Neural crest cell (in vitro differentiated cells): ENCODE measurements at places on chromosomes 16 and 17. TPM values are rescaled to one million over a fixed set of nuclear protein-coding genes. Genes with fewer than 3 reads are reported as not detected.
A peak's percentile ranks its signal among the peaks of the same experiment; 100 is the strongest.

Gene GP1BA
- not detected in 2 replicates for total RNA-seq

Gene SLC6A4
- total RNA-seq, result not detected in 2 replicates

Gene GNGT2
- total RNA-seq, result not detected in 2 replicates

- no peak for DNase-seq
Measured at GRCh38 chr17:34302636-34303035, 16.6 kb upstream of the CCL8 start.

GRCh38 chr17:80970762-80971703, 20.6 kb upstream of the CHMP6 start:
- DNase-seq, result no peak

GRCh38 chr16:55643161-55643970, 12.4 kb upstream of the SLC6A2 start:
- DNase-seq, result no peak

DNA sequence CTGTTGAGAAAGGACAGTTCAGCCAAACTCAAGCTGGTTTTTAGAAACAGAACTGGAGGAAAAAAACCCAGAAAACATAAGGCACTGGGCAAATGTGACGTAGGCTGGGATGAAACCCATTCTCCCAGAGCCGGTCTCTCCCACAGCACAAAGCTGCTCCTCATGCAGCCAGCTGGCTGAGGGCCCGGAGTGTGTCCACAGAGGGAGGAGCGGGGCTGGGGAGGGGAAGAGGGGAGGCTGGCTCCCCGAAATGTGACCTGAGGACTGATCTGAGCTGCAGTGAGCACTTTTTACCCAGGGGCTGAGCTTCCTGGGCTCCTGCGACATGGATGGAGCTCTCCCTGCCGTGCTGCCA, 20.8 kb downstream of the FOXF1 start:
- no peak for DNase-seq

- DNase-seq, result no peak
Measured at GRCh38 chr16:72085002-72085401, 8.4 kb downstream of the TXNL4B start.

GRCh38 chr17:38715216-38715943, 10.3 kb downstream of the MLLT6 start:
- DNase-seq, result no peak

DNA sequence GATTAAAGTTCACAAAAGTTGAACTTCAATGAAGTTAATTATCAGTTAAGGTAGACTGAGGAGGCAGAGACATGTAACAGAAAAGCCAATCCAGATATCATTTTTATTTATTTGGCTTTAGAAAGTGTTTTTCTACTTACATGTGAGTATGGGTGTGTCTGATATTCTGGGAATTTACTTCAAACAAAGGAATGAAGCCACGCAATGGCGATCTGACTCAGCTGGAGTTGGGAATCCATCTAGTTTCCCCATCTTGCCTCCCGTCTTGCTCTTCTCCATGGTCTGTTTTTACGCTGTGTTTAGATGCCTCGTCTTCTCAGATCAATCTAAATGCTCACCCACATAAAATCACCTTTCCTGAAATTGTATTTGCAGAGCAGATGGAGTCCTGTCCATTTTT, 1.7 kb upstream of the KCNJ16 start:
- DNase-seq, result no peak

DNA sequence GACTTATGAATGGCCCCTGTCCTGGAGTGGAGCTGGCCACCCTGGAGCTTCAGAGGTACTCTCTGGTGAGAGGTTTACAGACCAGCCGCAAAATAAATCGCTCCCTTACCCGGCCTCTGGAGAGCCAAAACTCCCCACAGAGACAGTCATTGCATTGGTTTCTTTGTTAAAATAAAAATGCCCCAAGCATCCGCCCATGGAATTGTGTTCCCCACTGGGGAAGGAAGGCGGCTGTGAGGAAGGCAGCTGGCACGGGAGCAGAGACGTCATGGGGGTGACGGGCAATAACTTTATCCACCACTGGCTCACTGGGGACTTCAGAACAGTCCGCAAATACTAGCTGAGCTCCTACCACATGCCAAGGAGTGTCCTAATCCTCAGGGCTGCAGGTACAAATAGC, 266.2 kb upstream of the FOXF1 start:
- no peak for DNase-seq

DNA sequence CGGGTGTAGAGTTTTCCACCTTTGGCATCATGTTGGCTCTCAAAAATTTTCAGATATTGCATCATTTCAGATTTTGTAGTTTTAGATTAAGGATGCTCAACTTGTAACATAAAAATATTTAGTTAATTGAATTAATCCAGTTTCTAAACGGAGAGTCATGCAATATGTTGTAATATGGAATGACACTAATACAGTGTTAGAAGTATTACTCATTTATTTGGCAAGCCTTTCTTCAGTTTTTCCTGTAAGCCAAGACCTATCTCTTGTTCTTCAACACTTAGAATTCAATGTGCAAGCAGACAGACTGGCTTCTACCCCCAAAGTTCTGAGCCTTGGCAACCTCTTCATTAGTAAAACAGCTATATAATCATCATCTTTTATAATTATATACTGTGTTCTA, 985.0 kb upstream of the GOT2 start:
- DNase-seq, result no peak

- peak; percentile 46 for DNase-seq
Measured at GRCh38 chr17:79843816-79844800, 4.9 kb upstream of the CBX4 start.

- DNase-seq, result no peak
Measured at GRCh38 chr16:3536271-3536731, 35.5 kb downstream of the CLUAP1 start.

- no peak for DNase-seq
Measured at GRCh38 chr16:7382521-7382920, 49.9 kb downstream of the RBFOX1 start.

DNA sequence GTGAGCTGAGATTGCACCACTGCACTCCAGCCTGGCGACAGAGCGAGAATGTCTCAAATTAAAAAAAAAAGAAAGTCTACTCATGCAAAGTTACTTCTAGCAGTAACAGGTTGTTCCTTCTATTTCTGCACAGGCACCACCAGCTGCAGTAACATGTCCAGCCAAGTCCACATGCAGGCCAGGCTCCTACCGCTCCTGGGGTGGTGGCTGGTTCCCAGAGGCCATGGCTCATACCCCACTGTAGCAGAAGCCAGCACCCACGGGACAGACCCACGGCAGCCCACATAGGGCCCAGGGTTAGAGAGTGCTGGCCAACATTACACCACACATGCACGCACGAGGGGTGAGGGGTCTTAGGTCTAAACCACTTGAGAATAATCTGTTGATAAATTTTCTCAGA, 26.7 kb upstream of the TRAP1 start:
- DNase-seq, result no peak

- DNase-seq, result no peak
Measured at GRCh38 chr16:20905576-20905975, 5.0 kb downstream of the LYRM1 start.

DNA sequence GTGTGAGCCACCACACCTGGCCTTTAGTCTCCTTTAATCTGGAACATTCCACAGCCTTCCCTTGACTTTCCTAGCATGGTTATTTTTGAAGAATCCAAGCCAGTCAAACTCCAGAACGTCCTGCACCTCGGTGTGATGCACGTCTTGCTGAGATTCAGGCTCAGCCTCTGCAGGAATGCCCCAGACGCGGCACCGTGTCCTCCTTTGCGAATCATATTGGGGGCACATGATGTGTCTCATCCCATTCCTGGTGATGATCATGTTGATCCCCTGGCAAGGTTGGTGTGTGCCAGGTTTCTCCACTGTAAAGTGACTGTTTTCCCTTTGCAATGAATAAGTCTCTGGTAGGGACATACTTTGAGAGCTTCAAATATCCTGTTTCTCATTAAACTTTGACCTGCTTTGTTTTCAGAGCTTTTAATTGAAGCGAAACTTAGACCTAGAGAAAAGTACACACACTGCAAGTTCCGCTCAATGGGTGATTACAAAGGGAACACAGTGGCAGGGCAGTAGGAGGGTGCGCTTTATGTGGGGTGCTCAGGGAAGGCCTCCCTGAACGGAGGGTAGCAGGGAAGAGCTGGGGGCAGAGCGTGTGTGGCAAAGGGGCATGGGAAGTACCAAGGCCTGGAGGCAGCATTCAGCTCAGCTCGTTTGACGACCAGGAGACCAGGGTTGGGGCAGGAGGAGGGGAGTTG, 9.6 kb upstream of the ATP2C2 start:
- no peak for DNase-seq

DNA sequence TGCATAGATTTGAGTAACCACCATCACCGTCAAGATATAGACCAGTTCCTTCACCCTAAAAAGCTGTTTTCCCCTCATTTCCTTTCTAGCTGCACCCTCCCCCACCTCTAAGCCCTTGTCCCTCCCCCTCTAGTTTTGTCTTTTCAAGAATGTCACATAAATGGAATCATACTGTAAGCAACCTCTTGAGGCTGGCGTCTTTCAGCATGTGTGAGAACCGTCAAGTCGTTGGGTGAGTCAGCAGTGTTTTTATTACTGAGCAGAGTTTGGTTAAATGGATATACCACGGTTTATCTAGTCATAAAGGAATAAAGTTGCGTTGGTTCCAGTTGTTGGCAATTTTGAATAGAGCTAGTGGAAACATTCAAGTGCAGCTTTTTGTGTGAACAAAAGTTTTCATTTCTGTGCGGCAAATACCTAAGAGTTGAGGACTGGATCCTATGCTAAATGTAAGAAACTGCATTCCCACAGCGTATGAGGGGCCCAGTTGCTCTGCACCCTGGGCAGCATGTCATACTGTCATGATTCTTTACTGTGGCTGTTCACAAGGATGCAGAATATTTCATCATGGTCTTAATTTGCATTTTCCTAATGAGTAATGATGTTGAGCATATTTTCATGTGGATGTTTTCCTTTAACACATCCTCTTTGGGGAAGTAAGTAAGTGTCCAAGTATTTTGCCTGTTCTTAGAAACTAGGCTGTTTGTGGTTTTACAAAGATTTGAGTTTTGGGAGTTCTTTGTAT, 264.3 kb downstream of the CPPED1 start:
- no peak for DNase-seq

GRCh38 chr16:86002178-86002900, 103.4 kb downstream of the IRF8 start:
- DNase-seq, result no peak

DNA sequence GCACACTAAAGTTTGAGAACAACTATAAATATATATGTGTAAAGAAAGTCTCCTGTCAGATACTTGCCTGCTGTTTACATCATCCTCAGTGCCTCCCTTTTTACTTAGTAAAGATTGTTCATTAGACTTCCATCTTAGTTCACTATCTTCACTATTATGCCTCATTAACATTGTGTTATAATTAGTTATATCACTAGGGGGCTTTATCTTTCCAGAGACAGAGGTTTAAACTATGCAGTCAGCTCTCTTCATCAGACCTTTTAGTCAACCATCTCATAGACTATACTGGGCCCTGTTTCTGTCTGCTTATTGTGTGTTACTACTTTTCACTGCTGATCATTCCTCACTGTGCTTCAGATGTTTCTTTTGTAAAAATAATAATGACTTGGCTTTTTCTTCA, 630.8 kb upstream of the KIF2B start:
- no peak for DNase-seq

- no peak for DNase-seq
Measured at GRCh38 chr17:81517339-81518112, 4.9 kb upstream of the ACTG1 start.

DNA sequence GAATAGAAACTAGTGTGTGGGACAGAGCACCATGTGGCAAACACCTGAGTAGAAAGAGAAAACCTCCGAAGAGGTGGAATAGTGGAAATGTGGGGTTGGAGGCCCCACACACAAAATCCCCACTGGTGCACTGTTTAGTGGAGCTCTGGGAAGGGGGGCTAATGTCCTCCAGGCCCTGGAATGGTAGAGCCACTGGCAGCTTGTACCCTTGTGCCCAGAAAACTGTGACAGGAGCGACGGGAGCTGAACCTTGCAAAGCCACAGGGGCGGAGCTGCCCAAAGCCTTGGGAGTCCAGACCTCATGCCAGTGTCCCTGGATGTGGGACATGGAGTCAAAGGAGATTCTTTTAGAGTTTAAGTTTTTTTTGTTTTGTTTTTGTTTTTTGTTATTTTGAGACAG, 50.6 kb downstream of the RNF112 start:
- DNase-seq, result no peak

DNA sequence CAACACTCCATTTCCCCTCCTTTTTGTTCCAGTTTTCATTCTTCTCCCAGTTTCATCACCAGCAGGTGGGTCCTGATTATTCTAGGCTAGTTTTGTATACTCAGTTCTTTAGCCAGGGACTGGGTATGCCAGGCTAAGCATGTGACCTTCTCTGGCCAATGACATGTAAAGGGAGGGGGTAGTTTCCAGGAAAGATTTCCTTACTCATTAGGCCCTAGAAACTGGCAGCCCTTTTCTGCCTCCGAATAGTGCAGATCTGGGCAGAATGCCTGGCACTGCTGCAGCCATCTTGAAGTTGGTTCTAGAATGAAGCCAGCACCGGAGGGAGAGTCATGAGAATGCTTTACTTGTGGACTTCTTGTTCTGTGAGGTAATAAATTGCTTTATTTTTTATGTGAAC, 126.9 kb upstream of the AXIN2 start:
- DNase-seq, result no peak

GRCh38 chr16:50301626-50302471, 35.5 kb downstream of the ADCY7 start:
- DNase-seq, result no peak

- no peak for DNase-seq
Measured at GRCh38 chr16:21989133-21989532, 11.8 kb downstream of the PDZD9 start.

DNA sequence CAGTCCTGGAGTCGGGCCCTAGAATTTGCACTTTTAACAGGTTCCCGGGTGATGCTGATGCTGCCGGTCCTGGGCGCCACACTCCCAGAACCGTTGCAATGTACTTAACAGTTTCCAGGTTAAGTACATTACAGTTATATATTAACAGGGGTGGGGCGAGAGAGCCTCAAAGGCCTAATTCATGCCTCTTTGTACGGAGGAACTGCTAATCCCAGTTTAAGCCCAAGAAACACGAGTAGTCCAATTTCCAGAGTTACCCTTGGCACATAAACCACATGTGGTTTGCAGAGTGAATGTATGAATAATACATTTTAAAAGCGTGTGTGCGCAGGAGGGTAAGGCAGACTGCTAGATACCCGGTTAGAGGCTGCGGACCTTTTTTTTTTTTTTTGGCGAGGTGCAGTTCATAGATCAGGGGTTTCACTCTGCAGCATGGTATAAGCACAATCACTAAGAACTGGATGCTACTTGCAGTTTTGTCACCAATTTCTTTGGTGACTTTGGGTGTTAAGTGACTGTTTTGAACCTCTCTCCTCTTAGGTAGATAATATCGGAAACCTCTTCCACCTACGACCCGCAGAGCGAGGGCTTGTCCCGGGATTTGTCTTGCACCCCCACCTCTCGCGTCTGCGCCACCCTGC, 713 bp downstream of the COX11 start:
- DNase-seq, result no peak

DNA sequence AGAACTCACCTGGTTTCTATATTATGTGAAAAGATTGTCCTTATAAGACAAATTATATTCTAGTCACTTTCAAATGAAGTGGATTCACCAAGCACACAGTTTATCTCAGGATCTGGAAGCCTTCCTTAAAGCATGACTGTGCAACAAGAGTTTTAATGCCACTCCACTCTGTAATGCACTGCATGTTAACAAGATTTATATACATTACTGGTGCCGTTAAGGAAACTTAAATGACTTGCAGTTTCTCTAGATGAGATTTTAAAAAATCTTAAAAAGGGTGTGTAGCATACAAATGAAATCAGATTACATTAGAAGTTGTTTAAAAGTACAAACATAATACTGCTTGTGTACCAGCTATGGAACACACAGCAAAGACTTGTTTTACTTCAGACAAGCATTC, 150.8 kb downstream of the SNX11 start:
- no peak for DNase-seq
